ENCODE measurements at places on chromosomes 4 and X.
A peak's percentile ranks its signal among the peaks of the same experiment; 100 is the strongest.

DNA sequence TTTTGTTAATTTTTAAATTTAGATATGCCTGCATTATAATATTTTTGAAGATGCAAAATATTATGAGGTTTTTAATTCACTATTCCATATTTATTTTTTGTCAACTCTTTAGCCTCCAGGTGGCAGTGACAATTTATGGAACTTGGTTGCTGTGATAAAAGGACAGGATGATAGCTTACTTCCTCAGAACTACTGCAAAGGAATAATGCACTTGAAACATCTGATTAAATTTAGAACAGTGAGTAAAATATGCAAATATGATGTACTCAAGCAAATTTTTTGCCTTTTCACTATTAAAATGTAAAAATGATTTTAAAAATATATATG, 45.1 kb downstream of the SPATA4 start:
- no peak for DNase-seq

- DNase-seq, result no peak
These were observed 105.8 kb downstream of the POLA1 start for GRCh38 chrX:24799565-24799964.

DNA sequence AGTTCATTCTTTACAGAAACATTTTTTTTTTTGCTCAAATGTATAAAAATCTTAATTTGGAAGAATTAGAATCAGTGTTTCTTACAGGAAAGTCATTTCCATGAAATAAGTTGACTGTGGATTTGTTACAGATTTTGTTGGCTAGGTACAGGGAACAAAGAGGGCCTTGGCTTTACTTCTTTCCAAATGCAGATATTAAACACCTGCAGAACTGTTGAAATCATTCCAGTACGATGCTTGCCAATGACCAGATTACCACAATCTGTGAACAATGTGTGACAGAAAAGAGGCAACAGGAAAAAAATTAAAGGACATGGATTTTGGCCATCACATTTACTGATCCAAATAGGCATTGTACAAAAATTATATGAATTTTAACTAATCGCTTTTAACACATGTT, 70.8 kb downstream of the ANXA10 start:
- no peak for DNase-seq

- no peak for DNase-seq
These were observed 225.2 kb upstream of the ZFP42 start for GRCh38 chr4:187770345-187770744.

DNA sequence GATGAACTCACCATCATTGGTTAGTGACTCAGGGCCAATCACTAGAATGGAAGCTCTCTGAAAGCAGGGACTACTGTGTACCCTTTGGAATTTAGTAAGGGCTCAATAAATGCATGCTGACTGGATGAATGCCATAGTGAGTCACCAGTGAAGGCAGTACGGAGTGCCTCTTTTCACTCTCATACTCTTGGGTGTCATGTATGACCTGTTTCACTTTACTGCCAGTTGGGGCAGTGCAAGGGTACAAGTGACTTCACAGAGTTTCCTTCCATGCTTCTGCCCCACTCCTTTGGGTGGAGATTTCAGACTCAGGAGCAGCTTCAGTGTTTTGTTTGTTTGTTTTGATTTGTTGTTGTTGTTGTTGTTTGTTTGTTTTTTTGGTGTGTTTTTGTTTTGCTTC, 57.7 kb downstream of the SOX3 start:
- no peak for DNase-seq

GRCh38 chr4:184636897-184637296, 12.3 kb downstream of the CASP3 start:
- no peak for DNase-seq

DNA sequence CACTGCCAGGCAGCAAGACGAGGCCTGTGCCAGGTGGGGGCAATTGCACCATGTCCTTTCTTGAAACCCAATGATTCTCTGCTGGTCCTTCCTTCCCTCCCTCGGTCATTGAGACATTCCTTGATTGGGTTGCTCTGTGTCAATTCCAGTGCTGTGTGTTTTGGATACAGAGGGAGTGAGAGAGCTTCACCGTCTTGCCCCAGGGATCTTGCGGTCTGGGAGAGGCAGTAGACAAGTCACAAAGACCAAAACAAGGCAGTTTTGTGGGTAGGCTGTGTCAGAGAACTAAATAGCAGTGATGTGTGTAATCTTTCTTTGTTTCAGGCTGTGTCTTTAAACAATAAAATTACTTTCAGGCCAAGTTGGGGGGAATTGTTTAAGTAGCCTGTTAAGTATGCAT, 38.8 kb upstream of the TADA2B start:
- DNase-seq, result no peak

DNA sequence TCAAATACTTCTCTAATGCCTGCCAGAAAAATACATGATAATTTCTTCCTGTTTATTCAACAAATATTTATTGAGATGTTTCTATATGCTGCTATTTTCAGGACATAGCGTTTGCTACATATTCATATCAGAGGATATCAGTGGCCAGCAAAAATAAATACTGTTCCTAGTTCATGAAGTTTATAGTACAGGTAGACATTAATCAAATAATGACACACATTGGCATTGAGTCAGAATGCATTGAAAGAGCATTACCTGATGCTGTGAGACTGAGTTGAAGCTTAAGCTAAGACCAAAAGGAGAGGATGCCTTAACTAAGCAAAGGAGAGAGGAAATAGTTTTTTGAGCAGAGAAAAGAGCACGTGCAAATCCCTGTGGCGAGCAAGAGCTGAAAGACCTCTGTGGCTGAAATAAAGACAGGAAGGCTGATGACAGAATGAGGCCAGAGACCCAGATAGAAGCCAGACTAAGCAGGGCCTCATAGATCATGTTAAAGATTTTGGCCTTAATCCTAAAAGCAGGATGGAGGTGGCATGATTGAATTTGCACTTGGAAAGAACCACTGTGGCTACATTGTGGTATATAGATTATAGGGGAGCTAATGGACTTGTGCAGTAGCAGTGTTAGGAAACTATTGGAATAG, 36.2 kb downstream of the FAM241A start:
- DNase-seq, result no peak

GRCh38 chr4:526971-527460, 28.0 kb downstream of the PIGG start:
- no peak for DNase-seq

- no peak for DNase-seq
These were observed 42.3 kb upstream of the HMX1 start for GRCh38 chr4:8913858-8914460.

GRCh38 chr4:145870155-145871020, 68.2 kb downstream of the ZNF827 start:
- DNase-seq, result no peak

DNA sequence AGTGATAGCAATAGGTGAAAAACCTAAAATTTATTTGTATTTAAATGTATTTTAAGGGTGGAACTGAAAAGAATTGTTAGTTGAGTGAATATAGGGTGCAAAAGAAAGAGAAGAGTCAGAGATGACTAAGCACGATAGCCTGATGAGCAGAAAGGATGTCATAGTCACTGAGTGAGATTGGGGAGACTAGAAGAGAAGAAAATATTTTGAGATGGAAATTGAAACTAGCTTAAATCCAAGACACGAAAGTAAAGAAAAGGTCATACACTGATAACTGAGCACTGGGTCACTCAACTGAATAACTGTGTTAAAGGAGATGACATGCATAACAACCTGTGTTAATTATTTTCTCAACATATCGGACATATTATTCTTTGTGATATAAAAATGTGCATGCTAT, 55.5 kb downstream of the SPANXN4 start:
- DNase-seq, result no peak

- DNase-seq, result peak; percentile 7
These were observed 375 bp downstream of the FGFR3 start for GRCh38 chr4:1793496-1793840.

DNA sequence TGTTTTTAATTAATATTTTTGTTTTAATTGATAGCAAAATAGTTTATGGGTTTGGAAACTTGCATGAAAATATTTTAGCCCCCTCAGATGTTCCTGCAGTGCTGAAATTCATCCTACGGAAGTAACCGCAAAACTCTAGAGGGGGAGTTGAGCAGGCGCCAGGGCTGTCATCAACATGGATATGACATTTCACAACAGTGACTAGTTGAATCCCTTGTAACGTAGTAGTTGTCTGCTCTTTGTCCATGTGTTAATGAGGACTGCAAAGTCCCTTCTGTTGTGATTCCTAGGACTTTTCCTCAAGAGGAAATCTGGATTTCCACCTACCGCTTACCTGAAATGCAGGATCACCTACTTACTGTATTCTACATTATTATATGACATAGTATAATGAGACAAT, 40.4 kb downstream of the MAP7D3 start:
- DNase-seq, result no peak

All from CD4-positive, alpha-beta T cell treated with Interferon gamma for 1 hour (primary cell).